ENCODE measurements at places on chromosomes 11 and 22. TPM values are rescaled to one million over a fixed set of nuclear protein-coding genes. Genes with fewer than 3 reads are reported as not detected.

- H3K27me3 ChIP-seq: no peaks in the 10 kb centered on the region
- no peaks in the 10 kb centered on the region for H3K36me3 ChIP-seq
- no peaks in the 10 kb centered on the region for H3K4me1 ChIP-seq
- H3K27ac ChIP-seq: no peak overlapping the region
Observed at GRCh38 chr11:79897896-79898295, 457.1 kb upstream of the TENM4 start.

DNA sequence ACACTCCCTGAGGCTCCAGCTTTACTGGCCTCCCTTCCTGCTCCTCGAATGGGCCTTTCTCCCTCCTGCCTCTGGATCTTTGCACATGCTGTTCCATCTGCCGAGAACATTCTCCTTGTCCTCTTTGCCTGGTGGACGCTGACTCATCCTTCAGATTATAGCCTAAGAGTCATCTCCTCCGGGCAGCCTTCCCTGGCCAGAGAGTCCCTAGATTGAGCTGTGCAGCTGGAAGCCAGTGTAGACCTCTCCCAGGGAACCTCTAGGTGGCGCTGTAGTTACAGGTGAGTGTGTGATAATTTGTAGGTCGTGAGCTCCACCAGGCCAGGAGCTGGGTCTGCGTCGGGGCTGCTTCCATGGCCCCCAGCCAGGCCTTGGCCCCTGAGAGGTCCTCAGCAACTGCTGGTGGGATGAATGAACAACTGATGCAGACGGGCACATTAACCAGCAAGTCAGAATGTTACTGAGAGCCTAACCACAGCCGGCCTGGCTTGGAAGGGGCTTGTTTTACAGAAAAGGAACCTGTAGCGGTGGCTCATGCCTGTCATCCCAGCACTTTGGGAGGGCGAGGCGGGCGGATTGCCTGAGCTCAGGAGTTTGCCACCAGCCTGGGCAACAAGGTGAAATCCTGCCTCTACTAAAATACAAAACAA, 8.7 kb downstream of the PNPLA5 start:
- no peak overlapping the region for H3K4me3 ChIP-seq
- H3K36me3 ChIP-seq: no peaks in the 10 kb centered on the region
- H3K4me1 ChIP-seq: no peaks in the 10 kb centered on the region
- H3K27ac ChIP-seq: no peak overlapping the region

- no peaks in the 10 kb centered on the region for H3K27me3 ChIP-seq
- H3K4me1 ChIP-seq: no peaks in the 10 kb centered on the region
- H3K36me3 ChIP-seq: no peaks in the 10 kb centered on the region
- H3K4me3 ChIP-seq: no peak overlapping the region
- no peak for DNase-seq
Observed at GRCh38 chr11:120517390-120517761, 5.8 kb downstream of the GRIK4 start.

DNA sequence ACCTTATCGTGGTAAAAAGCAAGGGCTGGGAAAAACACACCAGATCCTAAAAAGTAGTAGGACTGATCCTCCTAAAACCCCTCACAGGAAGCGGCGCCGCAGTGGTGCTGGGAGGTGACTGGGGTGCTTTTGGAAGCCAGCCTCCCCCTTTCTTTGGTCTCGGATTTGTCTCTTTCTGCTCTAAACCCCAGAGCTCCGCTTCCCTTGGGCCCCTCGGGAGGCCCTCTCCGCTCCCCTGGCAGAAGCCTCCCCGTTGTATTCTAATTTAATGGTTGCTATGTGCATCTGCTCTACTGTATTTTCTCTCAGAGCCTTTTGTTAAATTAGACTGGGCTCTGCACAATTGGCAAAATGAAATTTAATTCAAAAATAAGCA, 587.7 kb downstream of the OPCML start:
- H3K27ac ChIP-seq: no peak overlapping the region
- no peaks in the 10 kb centered on the region for H3K36me3 ChIP-seq
- no peak overlapping the region for H3K4me3 ChIP-seq
- DNase-seq: no peak
- no peaks in the 10 kb centered on the region for H3K4me1 ChIP-seq

DNA sequence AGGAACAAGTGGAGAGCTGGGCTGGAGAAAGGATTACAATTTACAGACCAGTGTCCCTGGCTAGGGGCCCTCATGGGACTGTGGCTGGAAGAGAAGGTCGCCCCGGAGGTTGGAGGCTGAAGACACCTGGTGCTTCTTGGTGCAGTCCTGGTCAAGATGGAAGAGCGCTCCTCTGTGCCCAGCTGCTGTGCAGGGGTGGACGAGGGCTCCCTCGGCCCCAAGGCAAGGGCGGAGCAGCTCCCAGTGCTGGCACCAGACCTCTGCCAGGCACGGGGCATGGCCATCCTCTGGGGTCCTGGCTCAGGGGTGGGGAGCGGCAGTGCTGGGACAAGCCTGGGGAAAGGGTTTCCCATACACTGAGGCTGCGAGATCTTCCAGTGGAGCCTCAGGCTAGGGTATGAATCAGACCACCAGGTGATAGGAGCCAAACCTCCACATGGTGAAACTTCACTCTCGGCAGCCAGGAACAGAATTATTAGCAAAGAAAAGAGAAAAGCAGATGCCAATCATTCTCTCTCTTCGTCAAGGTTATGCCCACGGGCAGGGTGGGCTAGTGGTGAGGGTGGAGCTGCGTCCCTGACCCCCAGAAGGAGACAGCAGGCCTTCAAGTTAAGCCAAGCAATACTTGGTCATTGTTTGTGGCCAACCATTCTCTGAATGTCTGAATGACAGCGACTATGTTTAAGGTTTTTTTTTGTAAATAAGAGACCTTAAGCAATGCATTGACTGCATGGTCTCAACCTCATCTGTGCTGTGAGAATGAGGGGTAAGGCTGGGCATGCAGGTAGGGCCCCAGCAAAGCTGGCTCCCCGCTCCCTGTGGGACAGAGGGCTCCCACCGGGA, 32.1 kb downstream of the PPM1F start:
- H3K36me3 ChIP-seq: peaks cover 6% of the 10 kb centered on the region
- peaks cover 8% of the 10 kb centered on the region for H3K4me1 ChIP-seq
- H3K4me3 ChIP-seq: no peak overlapping the region
- DNase-seq: no peak

- no peaks in the 10 kb centered on the region for H3K36me3 ChIP-seq
- H3K4me1 ChIP-seq: no peaks in the 10 kb centered on the region
- no peak overlapping the region for H3K4me3 ChIP-seq
Observed at GRCh38 chr11:6371825-6372224, 18.4 kb upstream of the SMPD1 start.

GRCh38 chr11:90250970-90251369, 28.1 kb upstream of the CHORDC1 start:
- H3K27me3 ChIP-seq: no peaks in the 10 kb centered on the region
- DNase-seq: no peak
- H3K27ac ChIP-seq: no peak overlapping the region
- no peaks in the 10 kb centered on the region for H3K4me1 ChIP-seq
- H3K4me3 ChIP-seq: no peak overlapping the region

- H3K27me3 ChIP-seq: no peaks in the 10 kb centered on the region
- H3K4me1 ChIP-seq: peaks cover 28% of the 10 kb centered on the region
- H3K4me3 ChIP-seq: no peak overlapping the region
- no peak for DNase-seq
Observed at GRCh38 chr11:87255589-87255988, 217.9 kb downstream of the TMEM135 start.

GRCh38 chr11:6646071-6646470, 9.5 kb downstream of the DCHS1 start:
- H3K4me1 ChIP-seq: peaks cover 29% of the 10 kb centered on the region
- H3K4me3 ChIP-seq: peak overlapping the region; percentile 35
- no peaks in the 10 kb centered on the region for H3K27me3 ChIP-seq
- H3K36me3 ChIP-seq: no peaks in the 10 kb centered on the region

DNA sequence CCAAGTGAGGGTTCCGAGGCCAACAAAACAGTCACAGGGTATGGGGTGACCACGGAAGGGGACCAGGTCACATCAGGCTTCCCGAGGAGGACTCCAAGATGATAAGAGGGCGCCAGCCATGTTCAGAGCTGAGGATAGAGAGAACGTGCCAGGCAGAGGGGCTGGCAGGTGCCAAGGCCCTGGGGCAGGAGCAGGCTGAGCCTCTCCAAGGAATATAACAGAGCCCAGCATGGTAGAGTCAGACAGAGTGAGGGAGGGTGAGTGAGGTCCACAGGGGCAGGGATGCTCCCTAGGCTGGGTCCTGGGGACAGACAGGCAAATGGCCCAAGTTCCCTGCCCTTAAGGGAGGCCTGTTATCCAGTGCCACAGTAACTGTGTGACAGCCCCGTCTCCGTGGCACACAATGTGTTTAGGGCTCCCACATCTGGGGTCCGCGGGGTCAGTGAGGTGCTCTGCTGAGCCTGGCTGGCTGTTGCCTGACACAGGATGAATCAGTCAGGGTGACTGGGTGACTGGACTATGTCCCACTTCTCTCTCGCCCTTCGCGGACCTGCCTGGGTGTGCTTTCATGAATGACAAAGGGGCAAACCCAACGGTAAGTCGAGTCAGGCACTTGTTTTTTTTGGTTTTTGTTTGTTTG, 105.3 kb downstream of the MPPED1 start:
- no peak overlapping the region for H3K27ac ChIP-seq
- no peaks in the 10 kb centered on the region for H3K36me3 ChIP-seq
- no peak for DNase-seq
- no peaks in the 10 kb centered on the region for H3K27me3 ChIP-seq

DNA sequence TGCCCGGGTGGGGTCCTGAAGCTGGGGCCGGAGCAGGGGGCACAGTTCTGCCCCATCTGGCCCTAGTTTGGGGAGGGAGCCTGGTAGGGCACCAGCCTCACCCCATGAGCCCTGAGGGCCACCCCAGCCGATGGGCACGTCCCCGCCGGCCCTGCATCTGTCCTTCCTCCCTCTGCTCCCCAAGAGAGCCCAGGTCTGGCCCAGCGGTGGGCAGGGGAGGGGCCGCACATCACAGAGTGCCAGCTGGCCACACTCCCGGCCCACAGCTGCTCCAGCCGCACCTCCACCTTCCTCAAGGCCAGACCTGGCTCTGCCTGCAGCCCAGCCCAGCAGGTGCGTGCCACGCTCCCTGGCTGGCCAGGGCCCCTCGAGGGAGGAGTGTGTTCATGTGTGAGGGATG, 21.6 kb downstream of the BRSK2 start:
- H3K4me1 ChIP-seq: no peaks in the 10 kb centered on the region
- no peak for DNase-seq
- no peaks in the 10 kb centered on the region for H3K36me3 ChIP-seq
- no peak overlapping the region for H3K4me3 ChIP-seq
- no peaks in the 10 kb centered on the region for H3K27me3 ChIP-seq

GRCh38 chr11:9861860-9862725, 198.2 kb downstream of the SWAP70 start:
- no peak overlapping the region for H3K27ac ChIP-seq
- H3K4me3 ChIP-seq: no peak overlapping the region
- no peak for DNase-seq
- no peaks in the 10 kb centered on the region for H3K27me3 ChIP-seq
- no peaks in the 10 kb centered on the region for H3K36me3 ChIP-seq

- no peak overlapping the region for H3K27ac ChIP-seq
- no peaks in the 10 kb centered on the region for H3K36me3 ChIP-seq
- DNase-seq: no peak
Observed at GRCh38 chr11:1117992-1118391, 39.8 kb upstream of the MUC5AC start.

DNA sequence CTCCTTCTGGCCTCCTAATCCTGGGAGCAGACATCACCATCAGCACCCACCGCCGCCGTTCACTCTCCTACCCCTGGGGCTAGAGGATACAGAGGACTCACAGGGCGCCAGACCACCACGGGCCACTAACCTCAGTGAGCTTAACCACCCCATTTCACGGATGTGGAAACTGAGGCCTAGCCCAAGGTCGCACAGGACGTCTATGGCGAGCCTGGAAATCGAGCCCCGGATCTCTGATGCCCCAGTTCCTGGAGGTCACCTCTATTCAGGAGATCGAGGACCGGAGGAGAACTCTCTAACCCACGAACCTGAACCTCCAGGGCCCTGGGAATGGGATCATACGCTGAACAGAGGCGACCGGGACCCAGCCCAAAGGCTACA, 349 bp downstream of the TIMM10 start:
- peak overlapping the region; percentile 77 for H3K4me3 ChIP-seq
- peak overlapping the region; percentile 7 for H3K27ac ChIP-seq
- H3K4me1 ChIP-seq: peaks cover 9% of the 10 kb centered on the region
- no peak for DNase-seq

GRCh38 chr11:32231909-32232493, 141.1 kb downstream of the RCN1 start:
- H3K36me3 ChIP-seq: no peaks in the 10 kb centered on the region
- DNase-seq: no peak
- H3K4me3 ChIP-seq: no peak overlapping the region
- H3K27me3 ChIP-seq: no peaks in the 10 kb centered on the region
- H3K4me1 ChIP-seq: no peaks in the 10 kb centered on the region

GRCh38 chr11:107018902-107019493, 722 bp upstream of the GUCY1A2 start:
- H3K4me1 ChIP-seq: peaks cover 17% of the 10 kb centered on the region
- H3K36me3 ChIP-seq: no peaks in the 10 kb centered on the region
- DNase-seq: no peak
- no peak overlapping the region for H3K27ac ChIP-seq

GRCh38 chr11:35040221-35040942, 98.6 kb upstream of the CD44 start:
- H3K36me3 ChIP-seq: no peaks in the 10 kb centered on the region
- no peak for DNase-seq
- no peaks in the 10 kb centered on the region for H3K27me3 ChIP-seq
- no peak overlapping the region for H3K4me3 ChIP-seq
- no peak overlapping the region for H3K27ac ChIP-seq
- no peaks in the 10 kb centered on the region for H3K4me1 ChIP-seq

DNA sequence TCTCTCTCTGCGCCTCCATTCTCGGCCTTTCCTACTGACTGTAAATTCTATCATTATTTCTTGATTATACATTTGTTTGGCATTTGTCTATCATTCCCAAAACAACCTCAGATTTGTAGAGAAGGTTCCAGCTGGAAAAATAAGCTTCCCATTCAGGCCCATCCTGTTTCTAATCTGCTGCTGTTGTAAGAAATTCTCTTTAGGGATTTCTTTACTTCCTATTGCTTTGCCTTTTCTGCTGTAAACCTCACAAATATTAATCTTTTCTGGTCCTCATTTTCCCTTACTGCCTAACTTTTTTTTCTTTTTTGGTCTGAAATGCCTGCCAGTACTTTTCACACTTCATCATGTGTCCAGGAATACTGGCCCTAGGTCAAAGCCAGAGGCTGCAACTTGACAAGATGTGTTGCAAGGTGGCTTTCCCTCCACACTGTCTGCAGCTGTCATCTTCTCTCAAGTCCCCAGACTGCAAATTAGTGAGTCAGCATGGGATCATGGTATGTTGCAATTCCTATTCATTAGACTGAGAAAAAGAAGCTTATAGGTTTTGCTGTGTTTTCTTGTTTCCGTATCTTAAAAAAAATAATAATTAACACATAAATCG, 858.7 kb upstream of the CHORDC1 start:
- H3K27ac ChIP-seq: no peak overlapping the region
- H3K4me3 ChIP-seq: no peak overlapping the region
- H3K4me1 ChIP-seq: no peaks in the 10 kb centered on the region
- DNase-seq: no peak

Gene OR10A5
- not detected for total RNA-seq

Gene P2RY6
- total RNA-seq: 7.7 TPM

Gene SCGB1C1
- not detected for total RNA-seq

Gene PRODH
- total RNA-seq: 16.0 TPM

Gene BARX2
- not detected for total RNA-seq

Measured in thoracic aorta (tissue), 2 donors.